ENCODE measurements at places on chromosomes 4 and X. TPM values are rescaled to one million over a fixed set of nuclear protein-coding genes. Genes with fewer than 3 reads are reported as not detected.

The SERTM2 gene
- total RNA-seq: not detected

GRCh38 chr4:92047209-92047875, 256.4 kb upstream of the GRID2 start:
- DNase-seq: no peak

The RBMXL3 gene
- total RNA-seq: not detected

The SOX3 gene
- total RNA-seq: not detected

DNA sequence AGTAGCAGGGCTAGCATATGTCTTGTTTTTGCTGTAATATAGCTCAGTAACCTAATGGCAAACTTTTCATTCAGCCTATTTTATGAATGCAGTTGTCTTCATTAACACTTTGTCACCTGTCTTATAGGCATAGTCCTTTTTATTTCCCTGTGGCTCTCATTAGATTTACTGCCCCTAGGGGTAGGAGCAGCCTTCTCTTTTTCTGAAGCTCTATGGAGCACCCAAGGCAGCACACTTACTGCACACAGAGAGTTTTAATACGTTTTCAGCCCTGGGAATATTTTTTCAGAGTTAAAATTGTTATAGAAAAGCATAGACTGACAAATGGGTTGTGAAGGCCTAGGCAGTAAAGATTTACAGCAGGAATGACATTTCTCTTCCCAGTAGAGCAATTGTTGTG, 406.8 kb downstream of the TMA16 start:
- no peak for DNase-seq

- no peak for DNase-seq
Observed at GRCh38 chr4:42357325-42357724, 40.0 kb upstream of the SHISA3 start.

GRCh38 chr4:43452948-43453347, 560.4 kb downstream of the GRXCR1 start:
- DNase-seq: no peak

The CSN1S1 gene
- not detected for total RNA-seq

GRCh38 chr4:1049591-1049905, 38.1 kb downstream of the FGFRL1 start:
- no peak for DNase-seq

DNA sequence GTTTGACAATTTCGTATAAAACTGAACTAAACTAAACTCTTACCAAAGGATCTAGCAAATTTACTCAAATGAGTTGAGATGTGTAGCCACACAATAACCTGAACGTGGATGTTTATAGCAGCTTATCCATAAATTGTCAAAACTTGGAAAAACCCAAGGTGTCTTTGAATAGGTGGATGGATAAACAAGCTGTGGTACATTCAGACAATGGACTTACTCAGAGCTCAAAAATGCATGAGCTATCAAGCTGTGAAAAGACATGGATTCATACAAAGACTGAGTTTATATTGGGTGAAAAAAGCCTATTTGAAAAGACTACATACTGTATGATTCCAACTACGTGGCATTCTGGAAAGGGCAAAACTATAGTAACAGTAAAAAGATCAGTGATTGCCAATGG, 69.5 kb downstream of the LARP1B start:
- no peak for DNase-seq

DNA sequence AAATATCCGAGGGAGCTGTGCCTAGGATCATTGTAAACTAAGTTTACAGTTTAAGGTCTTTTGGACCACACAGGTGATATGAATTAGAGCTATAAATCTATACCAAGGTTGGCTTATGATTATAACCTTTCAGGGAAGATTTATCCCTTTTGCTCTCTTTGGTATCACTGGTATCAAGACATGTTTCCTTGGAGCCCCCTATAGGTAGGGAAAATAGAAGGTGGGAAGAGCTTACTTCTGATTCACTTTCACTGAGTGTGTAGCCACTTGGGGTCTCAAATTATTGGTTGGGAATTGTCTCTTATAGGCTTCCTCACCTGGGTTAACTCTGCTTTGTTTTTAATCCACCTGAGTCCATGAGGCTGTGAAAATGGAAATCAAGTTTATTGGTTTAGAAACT, 262.1 kb upstream of the NR3C2 start:
- DNase-seq: no peak

- no peak for DNase-seq
Observed at GRCh38 chrX:21770631-21771321, 12.9 kb upstream of the SMPX start.

The HSFX4 gene
- total RNA-seq: not detected

GRCh38 chr4:102638621-102639020, 122.1 kb downstream of the MANBA start:
- DNase-seq: no peak

DNA sequence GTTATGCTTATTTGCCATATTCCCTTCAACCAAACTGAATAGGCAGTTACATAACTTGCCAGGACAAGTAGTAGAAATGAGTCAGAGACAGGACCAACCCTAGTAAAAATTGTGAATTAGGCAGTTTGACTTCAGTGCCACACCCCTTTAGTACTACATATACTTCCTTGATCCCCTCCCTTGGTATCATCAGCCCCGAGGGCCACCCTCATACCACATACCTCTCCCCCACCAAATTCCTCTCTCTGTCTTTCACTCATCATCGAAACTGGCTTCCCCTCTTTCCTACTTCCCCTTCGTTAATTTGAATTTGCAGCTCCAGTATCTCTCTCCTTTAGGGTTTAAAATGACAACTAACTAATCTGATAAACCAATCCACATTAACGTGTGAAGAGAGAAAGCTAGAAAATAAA, 7.9 kb upstream of the PTPN13 start:
- DNase-seq: no peak

DNA sequence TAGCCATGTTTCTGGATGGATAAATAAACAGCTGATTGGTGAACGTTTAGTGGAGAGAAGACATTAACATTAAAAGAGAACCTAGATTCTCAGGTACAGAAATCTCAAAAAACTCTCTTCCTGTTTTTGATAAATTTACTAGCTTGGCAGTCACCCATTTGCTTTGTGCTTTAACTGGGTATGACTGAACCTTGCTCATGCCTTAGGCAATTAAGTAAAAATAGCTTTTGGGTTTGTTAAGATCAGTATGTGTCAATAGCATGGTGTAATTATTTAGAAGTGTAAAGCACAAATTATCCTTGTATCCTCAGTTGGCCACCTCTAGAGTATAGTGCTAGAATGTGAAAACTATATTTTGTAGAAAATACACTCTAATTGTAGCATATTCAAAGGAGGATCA, 200.0 kb downstream of the CFAP299 start:
- no peak for DNase-seq

- DNase-seq: no peak
Observed at GRCh38 chrX:13520351-13520750, 49.0 kb upstream of the EGFL6 start.

- DNase-seq: no peak
Observed at GRCh38 chr4:73735231-73735630, 5.1 kb upstream of the CXCL8 start.

- no peak for DNase-seq
Observed at GRCh38 chrX:85037114-85037513, 33.4 kb downstream of the APOOL start.

DNA sequence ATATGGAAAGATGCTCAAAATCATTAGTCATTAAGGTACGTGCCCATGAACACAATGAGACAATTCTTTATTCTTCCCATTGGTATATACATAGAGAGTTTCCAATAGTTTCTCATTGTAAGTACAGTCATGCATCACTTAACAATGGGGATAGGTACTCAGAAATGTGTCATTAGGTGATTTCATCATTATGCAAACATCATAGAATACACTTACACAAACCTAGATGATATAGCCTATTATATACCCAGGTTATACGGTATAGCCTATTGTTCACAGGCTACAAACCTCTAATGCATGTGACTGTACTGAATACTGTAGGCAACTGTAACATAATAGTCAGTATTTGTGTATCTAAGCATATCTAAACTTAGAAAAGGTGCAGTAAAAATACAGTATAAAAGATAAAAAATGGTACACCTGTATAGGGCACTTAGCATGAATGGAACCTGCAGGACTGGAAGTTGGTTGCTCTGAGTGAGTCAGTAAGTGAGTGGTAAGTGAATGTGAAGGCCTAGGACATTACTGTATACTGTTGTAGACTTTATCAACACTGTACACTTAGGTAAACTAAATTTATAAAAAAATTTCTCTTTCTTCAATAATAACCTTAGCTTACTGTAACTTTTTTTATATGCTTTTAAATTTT, 49.6 kb downstream of the KLHL13 start:
- no peak for DNase-seq

GRCh38 chr4:37798616-37799015, 27.9 kb upstream of the PGM2 start:
- DNase-seq: no peak

The THOC2 gene
- total RNA-seq: 25.6 TPM

The CLTRN gene
- 0.28 TPM for total RNA-seq

The TMSB15C gene
- 0.30 TPM for total RNA-seq

- DNase-seq: no peak
Observed at GRCh38 chrX:115625572-115626301, 64.8 kb downstream of the PLS3 start.

DNA sequence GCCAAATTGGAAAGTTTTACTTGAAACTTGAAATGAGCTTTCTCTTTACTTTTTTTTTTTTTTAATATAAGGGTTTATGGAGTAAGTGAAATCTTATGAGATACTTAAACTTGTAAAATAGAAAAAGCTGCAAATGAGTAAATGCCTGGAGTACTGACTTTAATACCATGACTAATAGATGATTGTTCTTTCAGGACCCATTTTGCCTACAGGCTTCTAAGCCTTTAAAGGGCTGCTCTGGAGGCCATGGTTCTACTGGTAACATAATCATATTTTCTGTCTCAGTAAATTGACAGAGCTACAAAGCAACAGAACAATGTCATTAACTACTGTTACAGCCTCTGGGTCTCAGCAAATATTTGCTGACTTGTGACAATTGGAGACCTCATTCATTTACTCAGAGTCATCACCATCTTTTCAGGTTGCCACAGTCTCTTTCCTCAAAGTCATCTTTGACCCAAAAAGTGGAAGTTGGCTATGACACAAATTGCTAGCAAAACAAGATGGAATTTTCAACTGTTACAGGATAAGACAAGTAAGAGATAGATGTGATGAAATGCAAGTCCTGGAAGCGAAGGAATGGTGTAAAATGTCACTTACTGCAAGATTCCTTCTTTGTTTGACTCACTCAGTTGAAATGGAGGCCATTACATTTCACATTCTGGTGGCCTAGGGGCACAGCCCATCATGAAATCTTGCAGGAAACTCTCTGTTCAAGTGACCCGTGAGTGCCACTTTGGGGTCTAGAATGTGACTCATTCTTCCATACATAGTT, 132.7 kb downstream of the BTC start:
- DNase-seq: no peak

DNA sequence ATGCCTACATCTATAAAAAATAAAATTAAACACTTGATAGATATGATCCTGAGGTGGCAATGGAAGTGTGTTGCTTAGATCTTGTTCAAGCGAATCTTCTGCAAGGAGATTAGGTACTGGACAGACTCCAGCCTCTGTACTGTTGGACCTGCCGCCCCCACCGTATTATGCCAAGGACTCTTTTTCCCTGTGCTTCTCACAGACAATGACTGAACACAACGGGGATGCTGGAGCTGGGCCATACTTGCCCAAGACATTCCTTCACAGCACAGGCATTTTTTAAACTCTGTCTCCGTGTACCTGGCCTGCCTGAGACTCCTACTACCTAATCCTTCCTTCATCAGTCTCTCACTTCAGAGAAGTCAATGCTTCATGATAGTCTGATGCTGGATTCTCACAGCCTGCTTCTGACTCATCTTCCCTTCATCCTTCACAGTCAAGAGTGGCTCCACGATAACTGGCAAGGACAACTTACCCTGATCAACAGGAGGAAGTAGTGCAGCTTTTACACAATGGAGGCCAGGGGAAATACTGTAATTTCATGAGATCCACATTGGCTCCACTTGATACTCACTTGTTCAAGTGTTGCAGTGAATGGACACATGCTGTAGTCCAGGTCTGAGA, 754.6 kb upstream of the AGA start:
- no peak for DNase-seq

DNA sequence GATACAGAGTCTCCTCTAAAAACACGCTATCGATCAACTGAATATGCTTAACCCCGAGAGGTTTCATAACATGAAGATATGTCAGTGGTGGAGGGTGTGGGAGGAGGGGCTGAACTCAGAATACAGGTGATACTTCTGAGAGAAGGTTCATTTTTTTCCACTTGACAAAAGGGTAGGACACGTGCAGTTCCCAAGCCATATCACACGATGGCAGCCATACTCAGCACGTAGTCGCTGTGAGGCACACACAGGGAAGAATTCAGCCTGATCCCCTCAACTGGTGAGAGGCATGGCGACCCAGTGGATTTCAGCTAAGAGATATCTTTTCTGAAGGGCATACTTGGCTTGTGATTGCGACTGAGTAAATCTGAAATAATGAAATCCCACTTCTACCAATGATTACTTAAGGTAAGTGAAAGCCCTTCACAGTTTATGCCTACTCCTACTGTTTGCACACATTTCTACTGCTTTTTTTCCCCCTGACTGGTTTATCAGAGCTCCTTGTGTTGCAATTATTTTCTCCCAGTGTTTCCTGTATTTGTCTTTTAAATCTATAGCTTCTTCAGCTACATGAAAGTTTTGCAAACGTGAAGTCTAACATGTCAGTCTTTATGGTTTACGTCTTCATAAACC, 133.1 kb downstream of the CORIN start:
- DNase-seq: no peak

The ACE2 gene
- 26.1 TPM for total RNA-seq

GRCh38 chr4:99411041-99411440, 24.1 kb downstream of the ADH7 start:
- no peak for DNase-seq

DNA sequence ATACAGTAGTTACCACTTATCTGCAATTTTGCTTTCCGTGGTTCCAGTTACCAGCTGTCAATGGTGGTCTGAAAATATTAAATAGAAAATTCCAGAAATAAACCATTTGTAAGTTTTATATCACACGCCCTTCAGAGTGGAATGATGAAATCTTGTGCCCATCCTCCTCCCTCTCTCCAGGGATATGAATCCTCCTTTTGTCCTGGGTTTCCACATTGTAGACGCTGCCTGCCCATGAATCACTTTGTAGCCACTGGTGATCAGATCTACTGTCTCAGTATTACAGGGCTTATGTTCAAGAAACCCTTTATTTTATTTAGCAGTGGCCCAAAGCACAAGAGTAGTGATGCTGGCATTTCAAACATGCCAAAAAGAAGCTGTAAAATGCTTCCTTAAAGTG, 198.6 kb downstream of the KCNIP4 start:
- DNase-seq: no peak

All from right atrium auricular region (tissue), 2 donors.